Vagina (tissue), 2 donors: ENCODE measurements at places on chromosomes 6 and 20.

DNA sequence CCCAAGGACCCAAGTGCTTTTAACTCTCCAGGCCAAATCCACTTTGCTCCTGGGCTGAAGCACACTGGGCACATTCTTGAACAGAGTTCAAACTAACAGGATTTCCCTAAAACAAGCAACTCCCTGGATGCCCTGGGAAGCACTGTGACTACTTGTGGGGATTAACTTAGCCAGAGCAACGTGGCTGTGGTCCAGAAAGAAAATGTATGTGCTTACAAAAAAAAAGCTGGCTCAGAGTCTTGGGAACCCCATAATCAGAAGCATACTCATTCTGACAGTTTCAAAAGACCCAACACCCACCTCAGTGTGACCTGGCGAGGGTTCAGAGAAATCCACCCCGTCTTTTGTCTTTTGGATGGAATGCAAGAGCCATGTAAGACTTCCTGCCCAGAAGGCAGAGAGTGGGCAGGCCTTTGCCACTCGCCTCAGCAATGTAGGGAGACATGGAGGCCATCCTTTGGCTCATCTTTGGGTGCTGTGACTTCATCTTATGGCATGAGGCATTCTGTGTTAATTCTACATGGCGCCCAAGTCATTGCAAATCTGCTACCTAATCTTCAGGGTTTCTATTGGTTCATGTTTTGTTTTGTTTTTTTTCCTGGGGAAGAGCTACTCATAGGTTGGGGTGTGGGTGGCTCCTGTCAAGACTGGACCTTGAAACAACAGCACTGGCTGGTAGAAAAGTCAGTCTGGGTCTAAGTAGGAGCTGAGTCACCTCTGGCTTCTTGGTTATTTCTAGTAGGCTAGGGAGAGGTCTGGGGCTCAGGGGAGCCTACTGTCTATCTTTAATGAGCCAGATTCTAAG is 248.6 kb upstream of the SUPT3H start:
- peak; percentile 58 for DNase-seq
- H3K4me1 ChIP-seq = peaks cover 5% of the 10 kb centered on the region
- no peak overlapping the region for H3K4me3 ChIP-seq
- H3K27me3 ChIP-seq = no peaks in the 10 kb centered on the region
- H3K27ac ChIP-seq = no peak overlapping the region

GRCh38 chr6:120278689-120279396 is 929.3 kb upstream of the MAN1A1 start:
- no peak overlapping the region for H3K27ac ChIP-seq
- H3K27me3 ChIP-seq = no peaks in the 10 kb centered on the region
- H3K4me1 ChIP-seq = no peaks in the 10 kb centered on the region
- no peak overlapping the region for H3K4me3 ChIP-seq
- no peaks in the 10 kb centered on the region for H3K36me3 ChIP-seq

DNA sequence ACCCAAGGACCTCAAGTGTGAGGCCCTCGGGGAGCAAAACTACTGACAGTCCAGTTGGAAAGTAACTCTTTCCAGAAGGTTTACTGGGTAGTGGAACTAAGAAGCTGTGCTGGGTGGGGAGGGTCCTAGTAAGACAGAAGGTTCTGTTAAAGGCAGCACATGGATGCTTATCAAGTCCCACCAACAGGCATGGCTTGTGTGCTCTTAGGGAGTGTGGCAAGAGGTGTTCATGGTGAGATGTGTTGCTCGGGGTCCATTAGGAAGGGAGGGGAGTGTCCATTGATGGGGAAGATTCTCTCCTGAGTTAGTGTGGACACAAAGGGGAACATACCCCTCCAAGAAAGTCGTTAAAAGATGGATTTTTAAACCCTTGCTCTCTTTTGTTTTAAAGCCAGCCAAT is 120.6 kb downstream of the LY86 start:
- no peak overlapping the region for H3K27ac ChIP-seq
- H3K4me3 ChIP-seq = no peak overlapping the region
- no peak for DNase-seq
- no peaks in the 10 kb centered on the region for H3K36me3 ChIP-seq
- no peaks in the 10 kb centered on the region for H3K27me3 ChIP-seq
- peaks cover 25% of the 10 kb centered on the region for H3K4me1 ChIP-seq

DNA sequence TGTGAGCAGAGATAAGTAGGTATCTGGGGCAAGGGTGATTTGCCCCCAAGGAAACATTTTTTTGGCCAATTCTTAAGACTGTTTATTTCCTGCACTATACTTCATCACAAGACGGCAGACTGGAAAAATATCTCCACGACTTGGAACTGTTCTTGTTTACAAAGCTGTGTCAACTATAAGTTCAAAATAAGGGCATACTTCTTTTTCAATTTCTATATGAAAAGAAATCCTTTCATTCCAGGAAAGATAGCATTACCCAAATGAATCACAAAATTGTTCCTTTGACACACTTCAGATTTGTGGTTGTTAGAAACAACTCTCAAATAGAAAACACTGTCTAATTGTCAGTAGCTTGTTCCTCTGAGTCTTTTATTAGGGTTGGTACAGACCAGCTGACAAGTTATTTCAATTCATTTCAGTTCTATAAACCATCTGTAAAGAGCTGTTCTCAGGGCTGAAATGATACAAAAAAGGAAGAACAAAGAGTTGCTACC is 212.9 kb upstream of the PRDM1 start:
- H3K36me3 ChIP-seq = no peaks in the 10 kb centered on the region
- peak overlapping the region; percentile 65 for H3K27ac ChIP-seq
- peaks cover 15% of the 10 kb centered on the region for H3K4me1 ChIP-seq
- H3K27me3 ChIP-seq = no peaks in the 10 kb centered on the region

- no peak overlapping the region for H3K4me3 ChIP-seq
- no peaks in the 10 kb centered on the region for H3K36me3 ChIP-seq
- DNase-seq = no peak
Measured at GRCh38 chr20:51166489-51166888, 143.6 kb upstream of the KCNG1 start.

DNA sequence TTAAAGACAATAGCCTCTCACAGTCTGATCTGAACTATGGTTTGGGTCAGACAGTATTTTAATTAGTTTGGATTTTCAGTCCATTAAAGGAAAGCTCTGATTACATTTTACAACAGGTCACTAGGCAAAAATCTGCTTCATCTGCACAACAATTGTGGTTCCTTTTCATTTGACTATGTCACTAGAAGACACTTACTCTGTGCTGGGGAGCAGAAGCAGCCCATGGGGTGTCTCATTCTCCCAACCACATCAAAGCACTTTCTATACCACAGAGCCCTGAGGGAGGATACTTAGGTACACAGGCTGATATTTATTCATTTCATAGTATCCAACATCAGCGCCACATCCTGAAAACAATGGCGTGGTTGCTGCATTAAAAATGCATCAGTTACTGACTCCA is 36.6 kb upstream of the HDAC2 start:
- no peak for DNase-seq
- H3K36me3 ChIP-seq = no peaks in the 10 kb centered on the region
- no peaks in the 10 kb centered on the region for H3K4me1 ChIP-seq
- H3K27me3 ChIP-seq = no peaks in the 10 kb centered on the region
- no peak overlapping the region for H3K27ac ChIP-seq
